ENCODE measurements at places on chromosomes 11 and 22.
A peak's percentile ranks its signal among the peaks of the same experiment; 100 is the strongest.

- peak; percentile 65 for DNase-seq
Measured at GRCh38 chr11:18727479-18728236, 1.7 kb upstream of the IGSF22 start.

DNA sequence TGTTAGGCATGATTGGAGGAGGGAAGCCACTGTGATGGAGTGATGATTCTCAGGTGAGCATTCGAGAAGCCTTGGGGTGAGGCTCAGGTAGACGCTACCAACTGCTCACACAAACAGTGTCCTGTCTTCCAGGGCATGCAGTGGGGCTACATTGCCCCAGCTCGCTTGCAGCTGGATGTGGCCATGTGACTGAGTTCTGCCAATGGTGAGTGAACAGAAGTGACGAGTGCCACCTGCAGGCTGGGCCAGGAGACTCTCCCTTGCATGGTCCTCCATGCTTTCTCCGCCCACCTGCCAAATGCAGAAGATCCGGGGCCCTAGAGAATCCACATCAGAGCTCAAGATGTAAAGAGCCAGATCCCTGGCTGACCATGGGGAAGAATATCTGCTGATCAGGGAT lies 195.9 kb downstream of the BCR start:
- DNase-seq, result peak; percentile 54

- DNase-seq, result no peak
Measured at GRCh38 chr22:27682437-27682836, 119.1 kb downstream of the MN1 start.

- DNase-seq, result no peak
Measured at GRCh38 chr11:121588747-121589146, 136.0 kb upstream of the SORL1-AS1 start.

- no peak for DNase-seq
Measured at GRCh38 chr22:26182723-26183122, 13.5 kb downstream of the SEZ6L start.

DNA sequence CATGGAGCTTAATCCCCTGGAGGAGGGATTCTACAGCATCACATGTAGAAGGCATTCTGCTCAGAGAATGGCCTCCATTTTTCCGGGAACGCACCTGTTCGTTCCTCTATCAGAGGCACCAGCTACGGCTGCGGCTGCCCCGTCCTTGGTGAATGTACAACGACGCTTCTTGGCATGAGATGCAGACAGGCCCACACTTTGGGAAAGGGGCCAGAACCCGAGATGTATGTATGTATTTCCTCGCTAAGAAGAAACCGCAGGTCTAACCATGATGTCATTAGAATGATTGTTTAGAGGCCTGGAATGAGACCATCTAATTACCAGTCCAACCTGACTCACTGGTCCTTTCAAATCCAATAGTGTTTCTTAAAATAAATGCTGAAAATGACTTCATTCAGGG lies 1293.4 kb downstream of the TBC1D22A start:
- DNase-seq, result no peak

DNA sequence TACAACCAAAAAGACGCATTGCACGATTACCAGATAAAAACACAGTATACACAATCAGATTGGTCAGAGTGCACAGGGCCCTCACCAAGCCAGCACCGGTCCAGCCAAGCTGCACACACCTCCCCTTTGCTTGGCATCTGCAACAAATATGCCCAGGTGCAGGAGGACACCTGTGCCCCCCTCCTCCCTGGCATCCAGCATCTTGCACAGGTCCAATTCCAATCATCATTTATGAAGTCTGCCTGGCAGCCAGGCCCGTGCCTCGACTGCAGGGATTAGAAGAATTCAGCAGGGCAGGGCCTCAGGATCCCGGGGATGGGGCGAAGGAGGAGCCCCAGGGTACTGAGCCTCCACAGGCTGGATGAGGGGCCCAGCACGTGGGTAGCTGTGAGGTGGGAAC lies 302.1 kb downstream of the CTTN start:
- DNase-seq, result no peak

DNA sequence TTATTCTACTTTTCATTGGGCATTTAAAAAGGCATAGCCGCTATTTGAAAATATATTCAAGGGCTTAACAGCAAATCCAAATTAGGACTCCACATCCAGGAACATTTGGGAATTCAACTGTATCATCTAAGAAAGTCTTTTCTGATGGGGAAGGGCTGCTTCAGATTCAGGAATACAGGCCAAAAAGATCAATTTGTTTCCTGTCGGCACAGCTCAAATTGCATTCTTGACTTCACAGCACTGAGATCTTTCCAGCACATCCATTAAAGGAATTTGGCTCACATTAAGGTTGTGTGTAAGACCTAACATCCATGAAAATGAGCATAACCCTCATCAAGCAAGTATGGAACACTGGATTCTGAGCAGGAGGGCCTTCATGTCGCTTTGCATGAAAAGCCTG lies 1169.5 kb upstream of the CCDC90B start:
- DNase-seq, result no peak

DNA sequence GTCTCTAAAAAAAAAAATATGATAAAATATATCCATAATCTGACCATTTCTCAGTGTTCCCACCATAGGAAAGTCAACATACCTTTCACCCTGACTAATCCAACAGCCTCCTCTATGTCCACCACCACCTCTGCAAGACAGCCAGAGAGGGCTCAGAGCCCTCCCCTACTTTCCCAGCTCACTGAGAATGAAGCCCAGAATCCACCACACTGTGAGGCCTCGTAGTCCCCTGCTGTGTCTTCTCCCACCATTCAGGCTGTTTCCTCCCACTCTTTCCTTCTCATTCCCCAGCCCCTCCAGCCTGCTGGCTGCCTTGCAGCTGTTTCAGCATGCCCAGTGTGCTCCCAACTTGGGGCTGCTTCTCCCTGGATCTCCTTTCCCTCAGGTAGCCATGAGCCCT lies 27.0 kb downstream of the SGSM3 start:
- DNase-seq, result no peak

DNA sequence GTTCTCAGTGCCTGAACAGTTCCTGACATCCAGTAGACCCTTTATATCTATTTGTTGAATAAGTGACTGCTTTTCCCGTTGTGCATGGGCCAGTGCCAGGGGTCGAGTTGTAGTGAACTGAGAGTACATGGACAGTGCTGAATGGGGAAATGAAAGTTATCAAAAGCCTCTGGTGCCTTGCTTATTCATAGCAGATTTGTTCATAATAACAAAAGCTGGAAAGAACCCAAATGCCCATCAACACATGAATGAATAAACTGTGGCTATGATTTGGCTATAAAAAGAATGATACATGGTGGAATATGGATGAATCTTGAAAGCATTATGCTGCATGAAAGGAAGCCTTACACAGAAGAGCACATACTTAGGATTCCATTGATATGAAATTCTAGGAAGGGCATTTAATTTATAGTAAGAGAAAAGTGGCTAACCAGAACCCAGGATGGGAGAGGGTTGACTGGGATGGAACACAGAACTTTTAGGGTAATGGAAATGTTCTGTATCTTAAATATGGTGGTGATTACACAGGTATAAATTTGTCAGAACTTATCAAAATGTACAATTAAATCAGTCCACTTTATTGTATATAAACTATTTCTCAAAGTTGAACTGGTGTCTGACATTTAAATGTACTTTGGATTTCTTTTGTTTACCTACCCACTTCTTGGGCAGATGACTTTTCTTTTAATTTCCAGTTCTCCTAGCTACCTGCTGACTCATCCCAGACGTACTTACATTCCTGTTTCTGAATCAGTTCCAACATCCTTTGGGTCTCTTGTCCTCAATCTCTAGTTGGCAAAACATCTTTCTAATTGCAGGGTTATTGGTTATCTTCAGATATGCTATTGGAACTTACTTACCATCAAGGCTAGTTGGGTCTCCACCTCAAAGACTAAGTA lies 42.8 kb downstream of the PACS1 start:
- peak; percentile 86 for DNase-seq

GRCh38 chr11:67582011-67582410 lies 1.6 kb upstream of the GSTP1 start:
- DNase-seq, result no peak

GRCh38 chr22:46292732-46293131 lies 3.9 kb upstream of the GTSE1 start:
- DNase-seq, result peak; percentile 60

GRCh38 chr11:61445516-61445915 lies 15.6 kb downstream of the SDHAF2 start:
- no peak for DNase-seq

GRCh38 chr11:86802601-86803051 lies 2.3 kb downstream of the PRSS23 start:
- peak; percentile 39 for DNase-seq

DNA sequence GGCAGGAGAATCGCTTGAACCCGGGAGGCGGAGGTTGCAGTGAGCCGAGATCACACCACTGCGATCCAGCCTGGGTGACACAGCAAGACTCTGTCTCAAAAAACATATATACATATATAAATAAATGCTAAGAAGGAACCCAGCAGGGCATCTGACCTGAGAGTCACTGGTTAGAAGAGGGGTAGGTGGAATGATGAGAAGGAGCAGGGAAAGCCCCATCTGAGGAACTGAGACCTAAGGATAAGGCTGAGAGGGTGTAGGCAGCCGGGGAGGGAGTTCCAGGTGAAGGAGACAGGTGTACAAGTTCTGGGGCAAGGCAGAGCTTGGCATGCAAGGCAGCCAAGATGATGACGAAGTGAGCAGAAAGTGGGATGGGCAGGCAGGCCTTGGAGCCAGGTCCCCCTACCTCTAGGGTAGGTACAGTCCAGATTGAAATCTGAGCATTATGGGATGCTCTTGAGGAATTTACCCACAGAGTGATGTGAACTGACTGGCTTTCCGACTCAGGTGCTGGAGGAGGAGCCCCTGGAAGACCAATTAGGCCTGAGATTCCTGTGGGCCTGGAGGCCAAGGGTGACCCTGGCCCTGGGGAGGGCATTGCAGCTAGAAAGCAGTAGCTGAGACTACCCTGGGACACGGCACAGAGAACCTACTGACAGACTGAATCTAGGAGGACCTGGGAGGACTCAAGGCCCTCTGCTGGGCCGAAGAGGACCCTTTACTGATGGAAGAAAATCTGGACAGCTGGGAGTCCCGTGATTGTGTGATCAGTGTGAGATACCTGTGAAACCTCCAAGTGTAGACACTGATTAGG lies 22.8 kb downstream of the KLHL22 start:
- DNase-seq, result no peak

- DNase-seq, result peak; percentile 64
Measured at GRCh38 chr11:86116386-86116726, 47.5 kb upstream of the PICALM start.

DNA sequence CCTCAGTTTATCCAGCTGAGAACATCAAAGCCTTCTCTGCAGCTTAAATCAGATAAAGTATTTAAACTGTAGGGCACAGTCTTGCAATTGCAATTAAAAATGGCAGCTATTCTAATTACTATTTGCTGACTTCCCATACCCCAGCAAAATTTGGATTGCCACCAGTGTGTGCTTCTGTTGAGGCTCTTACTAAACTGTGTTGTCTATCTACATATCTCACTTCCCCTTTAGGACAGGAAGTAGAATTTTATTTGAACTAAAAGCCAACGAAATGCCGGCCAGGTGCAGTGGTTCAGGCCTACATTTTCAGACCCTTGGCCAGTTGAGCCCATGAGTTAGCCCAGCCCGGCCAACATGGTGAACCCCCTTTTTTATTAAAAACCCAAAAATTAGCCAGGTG lies 7.1 kb downstream of the SAA4 start:
- DNase-seq, result no peak

DNA sequence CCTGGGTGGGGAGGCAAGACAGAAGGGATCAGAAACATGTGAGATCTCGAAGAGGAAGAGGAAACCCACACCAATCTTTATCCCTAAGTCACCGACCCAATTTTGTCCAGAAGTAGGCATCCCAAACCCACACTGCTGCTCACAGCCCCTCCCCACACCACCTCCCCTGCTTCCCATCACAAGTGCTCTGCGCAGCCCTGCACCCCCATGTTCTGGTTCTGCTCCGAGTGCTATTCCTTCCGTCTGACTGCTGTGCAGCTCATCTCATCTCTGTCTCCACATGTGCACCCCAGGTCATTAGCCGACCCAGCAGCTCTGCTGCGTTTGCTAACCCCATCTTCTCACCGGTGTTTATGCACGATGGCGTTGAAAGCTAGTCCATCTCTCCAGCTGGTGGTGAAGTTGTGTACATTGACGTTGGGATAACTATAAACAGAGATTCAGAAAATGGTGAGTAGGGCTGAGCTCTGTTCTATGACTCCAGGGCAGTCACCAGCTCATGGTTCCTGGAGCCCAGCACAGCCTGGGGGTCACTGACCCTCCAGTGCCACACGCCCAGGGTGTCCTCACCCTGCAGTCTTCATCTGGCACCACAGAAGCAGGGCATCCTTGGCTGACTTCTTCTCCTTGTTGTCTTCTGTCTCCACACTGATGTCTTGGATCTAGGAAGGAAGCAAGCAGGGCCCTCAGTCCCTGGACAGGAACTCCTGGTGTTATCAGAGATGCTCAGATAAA lies 15.1 kb downstream of the SPTBN2 start:
- DNase-seq, result no peak

DNA sequence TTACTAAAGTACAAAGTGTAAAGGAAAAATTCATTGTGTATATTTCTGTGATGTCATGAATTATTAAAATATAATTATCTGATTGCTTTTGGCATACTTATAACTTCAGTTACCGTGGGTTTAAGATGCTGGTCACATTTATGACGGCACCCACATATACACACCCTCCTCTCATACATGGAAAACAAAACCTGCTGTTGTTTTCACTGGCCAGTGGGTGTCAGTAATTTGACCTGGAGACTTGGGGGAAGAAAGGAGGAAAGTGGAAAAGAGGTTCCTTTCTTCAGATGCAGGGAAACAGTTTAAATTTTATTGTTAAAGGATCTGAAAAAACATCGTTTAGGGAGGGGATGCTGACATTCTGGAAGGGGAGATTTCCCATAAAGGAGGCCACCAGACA lies 742 bp upstream of the BBOX1 start:
- DNase-seq, result no peak

GRCh38 chr11:86636275-86636674 lies 36.1 kb downstream of the ME3 start:
- DNase-seq, result no peak

DNA sequence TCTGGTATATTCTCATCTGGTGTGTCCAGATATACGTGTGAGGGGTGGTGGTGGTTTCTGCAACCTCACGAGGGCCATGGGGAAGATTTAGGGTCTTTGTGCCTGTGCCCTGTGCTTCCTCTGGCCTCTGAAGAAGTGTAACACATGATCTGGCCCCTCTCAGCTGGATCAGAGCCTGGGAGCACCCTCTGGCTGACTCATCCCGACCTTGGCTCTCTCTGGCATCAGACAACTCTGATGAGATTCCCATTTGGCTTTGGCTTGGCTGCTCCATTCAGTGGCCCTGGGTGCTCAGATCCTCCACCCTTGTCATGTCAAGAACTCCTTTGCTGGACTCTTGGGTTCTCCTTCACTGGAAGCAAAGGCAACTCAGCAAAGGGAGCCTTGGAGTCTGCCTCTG lies 45.2 kb downstream of the RASSF10 start:
- no peak for DNase-seq

Data from suppressor macrophage treated with lipopolysaccharide for 1 hour (primary cell).